ENCODE measurements at places on chromosomes 7 and 10. TPM values are rescaled to one million over a fixed set of nuclear protein-coding genes. Genes with fewer than 3 reads are reported as not detected.

Gene NKX1-2
- not detected for total RNA-seq

DNA sequence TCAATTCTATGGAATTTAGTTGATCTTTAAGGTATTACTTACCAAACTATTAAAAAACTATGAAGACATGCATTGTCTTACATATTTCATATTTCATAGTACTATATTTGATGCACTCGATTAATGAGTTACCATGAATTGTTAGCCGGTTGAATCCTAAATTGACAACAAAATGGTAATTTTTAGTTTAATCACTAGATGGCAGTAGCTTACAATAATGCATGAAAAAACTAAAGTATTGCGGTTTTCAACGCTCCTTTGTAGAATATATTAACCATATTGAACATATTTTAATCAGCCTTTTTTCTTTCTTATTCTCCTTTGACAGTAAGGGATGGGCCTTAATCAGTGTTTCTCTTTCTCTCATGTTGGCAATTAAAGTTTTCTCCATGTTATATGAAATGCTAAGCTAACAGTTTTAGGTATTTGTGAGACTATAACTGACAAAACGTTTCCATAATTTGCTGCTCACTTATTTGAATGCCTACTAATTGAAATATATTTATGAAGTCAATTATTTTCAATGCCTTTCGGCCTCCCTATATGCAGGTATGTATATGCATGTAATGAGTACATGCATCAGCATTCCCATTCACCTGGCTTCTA, 48.5 kb upstream of the ARL4A start:
- no peak for DNase-seq

- DNase-seq = no peak
Measured at GRCh38 chr10:20708305-20708704, 188.8 kb downstream of the NEBL start.

GRCh38 chr7:17774716-17775288, 165.5 kb downstream of the SNX13 start:
- DNase-seq = no peak

DNA sequence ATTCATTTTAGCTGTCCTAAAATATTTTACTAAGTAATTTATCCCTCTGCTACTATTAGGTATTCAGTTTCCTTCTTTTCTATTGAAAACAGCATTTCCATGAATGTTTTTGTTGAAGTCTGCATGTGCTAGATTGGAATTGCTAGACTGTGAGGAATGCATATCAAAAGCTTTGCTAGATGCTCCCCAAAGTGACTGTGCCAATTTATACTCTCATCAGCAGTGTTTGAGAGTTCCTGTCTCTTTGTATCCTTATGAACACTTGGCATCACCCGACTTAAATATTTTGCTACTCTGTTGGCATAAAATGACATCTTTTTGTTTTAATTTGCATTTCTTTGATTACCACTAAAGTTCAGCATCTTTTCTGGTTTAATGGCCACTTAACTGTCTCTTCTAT, 45.0 kb upstream of the PRR15 start:
- DNase-seq = no peak

Gene ATRNL1
- 9.3 TPM for total RNA-seq

DNA sequence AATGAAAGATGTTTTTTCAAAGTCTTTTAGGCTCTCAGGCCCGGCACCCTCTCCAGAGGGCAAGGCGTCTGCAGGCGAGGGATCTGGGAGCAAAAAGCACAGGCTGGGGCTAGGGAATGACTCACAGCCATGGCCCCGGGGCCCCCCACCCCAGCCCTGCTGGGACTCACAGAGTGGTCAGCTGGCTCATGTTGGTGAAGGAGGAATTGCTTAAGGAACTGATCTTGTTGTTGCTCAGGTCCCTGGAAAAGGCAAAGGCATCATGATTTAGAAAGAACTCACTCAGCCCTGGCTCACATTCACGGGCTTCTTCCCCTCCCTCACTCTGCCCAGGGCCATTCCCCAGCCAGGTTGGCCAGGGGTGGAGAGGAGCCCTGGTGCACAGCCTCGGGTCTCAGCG, 151.5 kb downstream of the SLIT1 start:
- no peak for DNase-seq

- DNase-seq = no peak
Measured at GRCh38 chr10:29670761-29671160, 36.0 kb upstream of the SVIL start.

DNA sequence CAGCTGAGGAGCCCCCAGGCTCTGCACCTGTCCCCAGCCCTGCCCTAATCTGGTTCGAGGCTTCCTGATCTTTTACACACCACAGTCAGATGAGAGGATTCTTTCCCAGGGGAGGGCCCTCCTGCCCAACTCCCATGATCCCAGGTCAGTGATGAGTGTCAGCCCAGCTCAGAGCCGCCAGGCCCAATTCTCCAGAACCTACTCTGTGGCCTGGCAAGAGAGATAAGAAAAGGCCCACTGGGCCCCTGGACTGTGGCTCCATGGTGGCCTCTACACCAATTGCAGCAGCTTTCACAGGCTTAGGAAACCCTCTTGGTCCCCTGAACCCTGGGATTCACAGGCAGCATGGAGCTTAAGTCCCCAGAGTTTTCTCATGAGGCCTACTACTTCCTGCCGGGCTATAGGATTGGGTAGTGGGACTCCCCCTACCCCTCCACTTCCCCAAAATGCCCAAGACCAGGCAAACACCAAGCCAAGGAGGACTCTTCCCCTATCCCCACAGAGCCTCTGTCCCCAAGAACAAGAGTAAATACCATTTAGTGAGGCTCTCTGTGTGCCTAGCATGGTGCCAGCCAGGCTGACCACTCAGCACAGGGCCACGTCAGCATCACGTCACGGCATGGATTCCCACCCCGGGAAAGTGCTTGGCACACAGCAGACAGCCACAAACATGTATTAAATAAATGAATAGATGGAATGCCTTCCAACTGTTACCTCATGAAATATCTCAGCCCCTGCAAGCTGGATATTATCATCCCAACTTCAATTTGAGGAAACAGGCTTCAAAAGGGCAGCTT, 100.0 kb downstream of the GRID1 start:
- DNase-seq = no peak

DNA sequence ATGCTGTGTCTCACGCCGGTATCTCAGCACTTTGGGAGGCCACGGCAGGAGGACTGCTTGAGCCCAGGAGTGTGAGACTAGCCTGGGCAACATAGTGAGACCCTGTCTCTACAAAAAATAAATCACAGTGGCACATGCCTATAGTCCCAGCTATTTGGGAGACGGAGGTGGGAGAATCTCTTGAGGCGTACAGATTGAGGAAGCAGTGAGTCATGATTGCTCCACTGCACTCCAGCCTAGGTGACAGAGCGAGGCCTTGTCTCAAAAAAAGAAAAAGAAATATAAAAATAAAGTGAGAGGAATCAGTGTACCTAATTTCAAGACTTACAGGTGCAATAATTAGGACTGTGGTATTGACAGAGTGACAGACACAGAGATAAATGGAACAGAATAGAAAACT, 23.9 kb downstream of the SLC25A40 start:
- no peak for DNase-seq

Gene PKD1L1
- 0.09 TPM for total RNA-seq

DNA sequence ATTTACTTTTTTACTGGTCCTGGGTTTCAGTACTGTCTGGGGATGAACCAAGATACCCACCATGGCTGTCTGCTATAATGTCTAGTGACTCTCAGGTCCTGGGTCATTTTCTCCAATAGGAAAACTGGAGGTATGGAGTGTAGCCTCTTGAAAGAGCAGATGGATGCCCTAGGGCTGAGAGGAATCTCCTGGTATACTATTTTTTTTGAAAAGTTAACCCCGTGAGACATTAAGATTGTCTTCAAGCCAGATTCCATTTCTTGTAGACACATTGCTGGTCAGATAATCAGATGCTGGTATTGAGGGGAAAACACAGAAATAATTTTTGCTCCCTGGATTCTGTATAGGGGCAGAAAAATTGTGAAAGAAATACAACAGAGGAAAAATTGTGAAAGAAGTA, 97.3 kb downstream of the ZNF680 start:
- no peak for DNase-seq

Gene TEX47
- not detected for total RNA-seq

Gene DYNC1I1
- 0.28 TPM for total RNA-seq

GRCh38 chr7:68524126-68524525, 1074.1 kb upstream of the AUTS2 start:
- DNase-seq = no peak

DNA sequence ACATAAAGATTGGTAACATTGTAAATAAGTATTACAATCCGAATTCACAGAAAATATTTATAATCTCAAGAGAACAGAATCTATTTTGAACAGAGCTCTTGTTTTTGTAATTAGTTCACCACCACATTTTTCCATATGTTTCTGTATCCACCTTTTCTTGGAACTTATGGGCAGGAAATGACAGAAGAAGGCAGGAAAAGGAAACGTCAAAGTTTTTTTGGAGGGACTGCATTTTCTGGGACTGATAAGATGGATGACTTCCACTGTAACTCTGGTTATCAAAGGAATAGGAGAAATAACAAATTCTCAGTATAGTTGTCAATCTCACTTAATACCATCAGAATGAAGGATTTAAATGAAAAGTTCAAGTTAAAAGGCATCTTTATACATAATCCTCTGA, 75.1 kb upstream of the SMNDC1 start:
- no peak for DNase-seq

Gene AKR1C8
- not detected for total RNA-seq

DNA sequence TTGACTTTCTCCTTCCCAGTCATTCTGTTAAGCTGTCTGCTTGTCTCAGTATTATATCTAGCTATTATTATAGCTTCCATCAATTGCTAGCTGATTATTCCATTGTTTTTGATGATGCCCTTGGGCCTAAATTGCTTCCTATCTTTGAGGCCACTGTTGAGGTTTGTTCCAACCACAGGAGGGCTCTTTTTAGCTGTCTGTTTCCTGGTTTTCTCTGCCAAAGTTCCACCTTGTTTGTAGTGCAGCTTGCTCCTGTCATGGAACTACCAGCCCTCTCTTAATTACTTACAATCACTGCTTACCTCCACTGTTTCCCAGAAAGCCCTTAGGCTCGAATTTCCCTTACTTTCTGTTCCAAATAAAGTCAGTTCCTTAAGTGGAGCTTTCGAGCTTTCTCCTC, 118.7 kb upstream of the SEC61G start:
- DNase-seq = no peak

DNA sequence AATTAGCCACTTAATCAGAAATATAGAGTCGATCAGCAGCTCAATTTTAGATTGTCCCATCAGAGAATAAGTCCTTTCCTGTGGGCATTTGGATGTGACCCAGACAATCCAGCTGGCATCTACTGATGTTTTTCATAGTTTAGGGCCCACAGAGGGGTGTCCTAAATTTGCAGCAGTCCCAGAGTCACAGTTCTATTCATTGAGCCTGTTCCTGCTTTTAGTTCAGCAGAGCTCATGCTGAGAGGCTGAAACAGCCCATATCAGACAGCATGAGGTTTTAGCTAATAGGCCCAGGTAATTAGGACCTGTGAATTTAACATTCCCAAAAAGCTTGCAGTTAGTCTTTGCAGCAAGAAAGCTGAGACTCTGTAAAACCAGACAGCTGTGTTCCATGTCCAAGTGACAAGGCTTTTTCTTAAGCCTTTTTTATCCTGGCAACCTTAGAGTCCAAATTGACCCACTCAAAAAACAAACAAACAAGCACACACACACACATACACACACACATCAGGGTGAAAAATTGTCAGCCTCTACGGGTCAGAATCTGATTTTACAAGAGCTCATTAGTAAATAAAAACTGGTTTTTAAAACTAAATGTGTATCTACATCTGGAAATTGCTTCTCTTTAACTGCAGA, 33.7 kb downstream of the ANKIB1 start:
- no peak for DNase-seq

DNA sequence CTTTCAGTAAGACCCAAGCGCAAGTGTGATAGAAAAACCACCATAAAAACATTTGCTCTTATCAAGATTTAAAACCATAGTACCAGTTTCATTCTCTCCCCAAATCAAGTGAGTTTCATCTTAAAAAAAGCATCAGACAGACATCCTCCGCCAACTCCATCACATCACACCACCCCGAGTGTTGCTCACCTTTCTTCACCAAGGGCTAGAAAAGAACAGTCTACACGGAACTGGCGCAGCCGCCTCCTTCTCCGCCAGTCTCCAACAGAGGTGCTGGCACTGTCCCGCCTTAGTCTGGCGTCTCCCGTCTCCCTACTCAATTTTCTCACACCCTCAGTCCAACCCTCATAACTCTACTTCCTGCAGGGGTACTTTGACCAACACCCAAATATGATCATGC, 46.9 kb upstream of the WIPI2 start:
- no peak for DNase-seq
